ENCODE measurements at places on chromosomes 6 and 20.

DNA sequence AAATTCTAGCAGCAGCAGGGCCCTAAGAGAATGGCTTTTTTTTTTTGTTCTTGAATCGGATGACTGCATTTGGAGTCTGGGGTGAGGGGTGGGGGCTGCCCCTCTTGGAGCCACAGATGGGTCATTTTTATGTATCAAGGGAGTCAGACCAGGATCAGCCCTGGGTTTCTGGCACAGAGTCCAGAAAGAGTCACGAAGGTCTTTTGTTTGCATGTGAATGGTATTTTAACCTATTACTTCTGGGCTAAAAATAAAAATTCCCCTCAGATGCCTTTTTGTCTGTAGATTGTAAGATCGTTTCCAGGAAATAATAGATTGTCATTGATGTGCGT is 72.5 kb downstream of the PHACTR3 start:
- DNase-seq: no peak

GRCh38 chr6:30974490-30975252 is 8.8 kb upstream of the MUC21 start:
- no peak for DNase-seq

DNA sequence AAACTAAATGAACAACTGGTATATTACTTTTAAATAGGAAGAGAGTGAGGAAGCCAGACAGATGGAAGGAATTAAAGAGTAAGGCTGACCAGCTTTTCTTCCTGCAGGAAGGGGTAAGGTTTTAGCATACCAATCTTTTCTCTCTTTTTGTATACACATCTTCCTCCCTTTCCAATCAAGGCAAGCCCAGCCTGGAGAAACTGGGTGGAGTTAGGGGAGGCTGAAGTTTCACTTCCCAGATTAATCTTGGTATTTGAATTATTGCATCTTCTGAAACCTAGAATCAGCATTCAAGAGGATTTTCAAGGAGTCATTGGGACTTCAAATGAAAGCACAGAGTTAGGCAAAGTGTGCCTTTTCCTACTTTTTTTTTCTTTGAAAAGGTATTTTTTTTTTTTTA is 33.1 kb downstream of the TMEM14A start:
- no peak for DNase-seq

DNA sequence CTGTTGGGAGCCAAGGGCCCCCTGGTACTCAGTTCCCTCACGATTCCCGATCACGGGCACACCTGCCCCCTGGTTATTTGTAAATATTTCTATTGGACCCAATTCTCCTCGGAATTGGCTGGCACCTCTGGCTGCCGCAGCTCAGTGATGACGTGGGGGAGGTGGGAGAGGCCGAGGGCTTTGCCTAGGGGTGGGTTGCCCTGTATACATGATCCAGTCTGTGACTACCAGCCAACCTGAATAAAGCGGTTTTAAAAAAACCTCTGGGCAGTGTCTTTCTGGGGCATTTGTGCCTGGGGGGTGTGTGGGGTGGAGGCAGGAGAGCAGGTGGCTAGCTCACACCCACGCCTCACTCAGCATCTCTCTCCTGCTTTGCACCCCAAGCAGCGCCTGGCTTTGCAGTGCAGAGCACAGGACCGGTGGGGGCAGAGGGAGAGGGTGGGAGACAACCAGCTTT is 42.2 kb downstream of the VSTM2L start:
- no peak for DNase-seq

- no peak for DNase-seq
Observed at GRCh38 chr6:10205892-10206291, 209.0 kb downstream of the TFAP2A start.

DNA sequence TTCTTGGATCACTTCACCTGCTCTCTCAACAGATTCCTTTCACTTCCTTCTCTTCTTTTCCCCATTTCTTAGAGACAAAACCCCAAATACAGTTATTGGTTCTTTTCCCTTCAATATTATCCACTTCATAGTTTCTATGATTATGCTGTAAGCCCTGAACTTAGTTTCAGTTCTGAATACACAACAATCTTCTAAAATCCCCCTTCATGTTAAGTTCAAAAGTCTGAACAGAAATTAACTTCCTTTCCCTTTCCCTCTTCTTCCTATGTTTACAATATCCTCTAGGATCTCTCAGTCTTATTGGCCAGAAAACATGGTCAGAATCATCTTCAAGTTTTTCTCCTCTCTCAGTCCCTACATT is 57.7 kb downstream of the OGFRL1 start:
- no peak for DNase-seq

DNA sequence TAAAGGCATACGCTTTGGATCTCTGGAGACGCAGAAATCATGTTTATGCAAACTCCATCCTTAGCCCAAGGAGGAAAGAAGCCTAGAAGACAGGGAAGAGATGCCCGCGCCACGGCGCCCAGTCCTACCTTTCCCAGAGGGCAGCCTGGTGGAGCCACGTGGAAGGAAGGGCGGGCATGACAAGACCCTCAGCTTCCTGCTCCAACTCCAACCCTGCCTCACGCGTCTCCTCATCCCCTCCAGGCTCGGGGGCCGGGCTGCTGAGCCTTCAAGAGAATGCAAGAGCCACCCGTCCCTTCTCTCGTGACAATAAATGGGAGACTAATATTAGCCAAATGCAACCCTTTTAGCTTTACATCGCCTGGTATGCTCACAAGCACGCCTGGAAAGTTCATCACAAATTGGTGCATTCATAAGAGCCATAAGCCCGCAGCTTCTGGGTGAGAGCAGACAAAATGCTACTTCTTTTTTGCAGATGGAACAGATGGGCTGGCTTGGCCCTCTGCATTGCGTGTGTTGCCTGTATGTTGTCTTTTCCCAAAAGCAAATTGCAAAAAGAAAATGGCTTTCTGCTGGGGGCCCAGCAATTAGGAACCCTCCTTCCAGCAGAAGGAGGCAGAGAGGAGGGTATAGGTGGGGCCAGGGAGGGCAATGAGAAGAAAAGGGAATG is 8.2 kb upstream of the NTSR1 start:
- DNase-seq: no peak

DNA sequence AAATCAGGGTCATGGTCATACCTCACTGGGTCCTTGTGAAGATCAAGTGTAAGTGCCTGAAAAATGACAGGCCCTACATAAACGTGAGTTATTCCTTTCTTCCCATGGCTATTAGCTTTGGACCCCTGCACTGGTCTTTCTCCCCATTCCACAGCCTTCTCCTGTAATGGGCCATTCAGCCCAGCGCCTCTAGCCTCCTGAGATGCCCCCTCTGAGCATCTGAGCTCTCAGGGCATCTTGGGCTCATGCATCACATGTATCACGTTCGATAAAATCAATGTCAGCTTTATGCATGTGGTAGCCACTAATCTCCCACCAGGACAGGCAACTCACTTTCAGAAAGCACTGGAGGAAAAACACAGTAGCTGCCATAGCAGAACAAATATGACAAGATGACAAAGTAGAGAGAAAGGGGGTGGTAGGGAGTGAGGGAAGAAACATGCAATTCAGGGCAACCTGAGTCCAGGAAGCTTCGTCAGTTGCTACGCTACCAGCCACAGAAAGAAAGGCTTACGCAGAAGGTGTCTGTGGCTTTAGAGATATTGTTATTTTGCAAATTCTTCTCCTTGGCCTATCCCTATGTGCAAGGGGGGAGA is 498.8 kb downstream of the PTPRT start:
- no peak for DNase-seq

GRCh38 chr6:169386411-169387057 is 132.9 kb upstream of the THBS2 start:
- no peak for DNase-seq

DNA sequence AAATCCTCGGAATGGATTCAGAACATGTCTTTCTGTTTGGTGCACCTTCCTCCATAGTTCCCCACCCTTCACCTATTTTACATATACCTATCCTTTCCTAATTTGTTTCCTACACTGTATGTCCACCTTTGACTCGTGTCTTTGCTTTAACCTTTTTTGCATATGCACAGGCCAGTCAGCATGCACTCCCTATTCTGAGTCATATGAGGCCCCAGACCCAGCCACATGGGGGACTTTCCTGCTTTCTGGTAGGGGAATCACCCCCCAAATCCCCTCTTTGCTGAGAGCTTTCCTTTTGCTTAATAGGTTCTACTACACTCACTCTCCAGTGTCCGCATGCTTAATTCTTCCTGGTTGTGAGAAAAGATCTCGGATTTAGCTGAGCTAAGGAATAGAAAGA is 393.8 kb upstream of the IMPG1 start:
- no peak for DNase-seq

GRCh38 chr6:19337101-19337500 is 500.1 kb upstream of the ID4 start:
- no peak for DNase-seq

DNA sequence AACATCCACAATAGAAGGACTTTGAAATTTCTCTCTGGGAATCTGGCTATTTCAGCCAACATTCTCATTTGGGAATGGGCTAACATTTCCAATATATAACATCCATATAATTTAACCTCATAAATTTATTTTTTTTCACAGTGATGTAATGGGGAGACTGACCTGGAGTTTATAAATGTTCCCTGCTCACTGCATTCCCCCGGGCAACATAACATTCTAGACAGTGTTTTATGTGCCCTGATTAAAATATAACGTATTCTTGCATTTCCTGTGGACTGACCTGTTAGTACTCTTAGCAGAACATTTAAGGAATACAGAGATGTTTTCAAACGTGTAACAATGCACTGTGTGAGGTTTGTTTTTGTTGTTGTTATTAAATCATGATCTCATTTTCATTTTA is 20.9 kb downstream of the TSHZ2 start:
- DNase-seq: no peak

DNA sequence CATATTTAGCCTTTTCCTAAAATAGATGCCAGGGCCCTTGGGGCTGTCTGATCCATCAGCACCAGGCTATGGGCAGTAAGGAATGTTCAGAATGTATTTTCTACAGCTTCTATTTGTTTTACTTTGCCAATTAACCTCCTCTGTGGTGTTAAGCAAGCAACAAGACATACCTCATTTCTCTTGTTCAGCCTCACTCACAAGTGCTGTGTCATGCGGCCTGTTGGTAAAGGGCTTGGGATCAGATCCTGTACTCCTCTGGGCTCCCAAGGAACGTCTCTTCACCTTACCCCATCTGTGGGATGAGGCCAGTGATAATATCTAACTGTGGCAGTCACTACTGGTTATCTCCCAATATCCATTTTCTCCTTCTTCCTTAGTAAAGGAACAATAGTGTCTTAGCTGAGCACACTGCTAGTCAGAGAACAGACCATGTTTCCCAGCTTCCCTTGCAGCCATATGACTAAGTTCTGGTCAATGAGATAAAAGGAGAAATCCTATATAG is 7.0 kb upstream of the DSTN start:
- DNase-seq: no peak

- no peak for DNase-seq
Observed at GRCh38 chr20:11522366-11522741, 395.3 kb upstream of the BTBD3 start.

DNA sequence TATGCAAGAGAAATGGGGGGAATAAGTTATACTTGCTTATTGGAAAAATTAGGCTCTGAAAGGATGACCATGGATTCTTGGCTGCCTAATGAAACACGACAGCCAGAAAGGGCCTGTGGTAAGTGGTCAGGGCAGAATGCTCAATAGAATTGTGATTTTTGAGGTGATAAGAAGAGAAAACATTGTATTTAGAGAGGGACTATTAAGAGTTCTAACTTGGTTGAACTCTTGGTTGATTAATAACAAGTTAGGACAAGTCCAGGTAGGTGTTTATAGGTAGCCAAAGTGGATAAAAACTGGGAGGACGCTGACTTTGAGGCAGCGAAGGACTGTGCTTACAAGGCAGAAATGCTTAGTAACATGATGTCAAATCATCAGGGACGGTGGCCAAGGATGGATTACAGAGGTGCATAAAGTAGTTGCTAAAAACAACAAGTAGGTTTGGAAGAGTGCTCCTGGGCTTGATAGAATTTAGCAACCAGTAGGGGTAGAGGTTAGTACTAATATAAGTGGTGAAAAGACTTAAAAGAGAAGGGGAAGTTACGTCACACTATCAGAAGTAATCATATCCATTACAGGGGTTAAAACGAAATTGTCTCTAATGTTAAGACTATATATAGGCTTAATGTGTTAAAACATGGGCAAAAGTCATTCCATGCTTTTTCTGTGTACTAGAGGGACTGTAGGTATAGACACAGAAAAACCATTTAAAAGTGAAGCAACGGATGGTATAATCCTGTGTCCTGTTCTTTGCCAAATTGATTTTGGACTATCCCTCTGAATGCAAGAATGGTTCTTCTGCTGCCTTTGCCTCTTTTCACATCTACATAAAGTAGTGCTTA is 98.6 kb downstream of the EYA4 start:
- no peak for DNase-seq

DNA sequence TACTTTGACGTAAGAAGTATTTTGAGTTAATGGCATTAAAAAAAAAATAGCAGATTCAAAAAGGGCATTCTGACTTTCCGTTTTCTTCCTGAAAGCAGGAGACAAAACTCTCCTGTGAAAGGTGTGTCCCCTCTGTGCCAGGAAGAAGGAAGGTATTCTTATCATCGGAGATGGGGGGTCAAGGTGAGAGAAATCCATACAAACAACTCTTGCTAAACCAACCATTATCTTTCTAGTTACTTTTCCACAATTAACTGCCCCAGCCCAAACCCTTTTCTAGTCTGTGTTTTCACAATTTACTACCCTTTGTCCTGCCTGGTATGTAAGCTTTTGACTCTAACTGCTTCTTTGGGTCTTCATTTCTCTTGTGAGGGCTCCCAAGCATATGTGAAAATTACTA is 717.3 kb downstream of the EPM2A start:
- DNase-seq: no peak

GRCh38 chr6:875012-875411 is 182.1 kb upstream of the EXOC2 start:
- DNase-seq: no peak

GRCh38 chr20:58237318-58238132 is 9.1 kb upstream of the ANKRD60 start:
- DNase-seq: no peak

GRCh38 chr6:42279144-42279781 is 61.6 kb upstream of the MRPS10 start:
- DNase-seq: peak; percentile 58

- no peak for DNase-seq
Observed at GRCh38 chr6:34181908-34182307, 36.0 kb upstream of the GRM4 start.

DNA sequence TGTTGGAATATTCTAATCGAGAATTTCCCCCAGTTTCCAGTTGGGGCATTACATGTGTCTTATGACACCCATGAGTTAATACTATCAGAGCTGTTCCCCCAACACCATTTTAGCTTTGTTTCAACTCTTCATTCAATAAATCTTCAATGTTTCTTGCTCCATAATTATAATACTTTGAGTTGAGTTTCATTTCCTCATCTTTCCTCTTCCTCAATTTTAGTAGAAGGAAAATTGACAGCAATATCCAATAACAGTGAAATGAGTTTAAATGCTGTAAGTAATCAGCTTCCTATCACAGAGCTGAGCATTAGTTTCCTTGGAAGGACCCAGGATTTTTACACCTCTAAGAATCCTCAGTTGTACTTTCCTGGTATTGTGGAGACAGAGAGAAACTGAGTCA is 1.0 kb upstream of the STMND1 start:
- DNase-seq: no peak

DNA sequence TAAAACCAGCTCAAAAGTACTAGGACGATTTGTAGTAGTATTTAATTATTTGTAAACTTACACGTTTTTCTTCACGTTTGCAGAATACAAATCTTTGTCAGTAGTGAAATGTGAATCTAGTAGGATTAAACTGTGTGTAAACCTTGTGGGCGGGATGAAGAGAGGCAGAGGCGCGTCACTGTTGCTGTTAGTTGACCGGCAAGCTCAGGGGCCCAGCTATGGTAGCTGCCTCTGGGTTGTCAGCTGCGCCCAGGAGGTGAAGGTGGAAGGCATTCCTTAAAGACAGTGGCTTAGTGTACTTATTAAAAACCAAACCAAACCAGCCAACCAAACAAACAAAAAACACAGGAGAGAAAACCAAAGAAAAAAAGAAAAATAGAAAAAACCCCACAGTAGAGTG is 69.6 kb downstream of the IGF2R start:
- no peak for DNase-seq
